ENCODE measurements at places on chromosomes 1 and 21.

DNA sequence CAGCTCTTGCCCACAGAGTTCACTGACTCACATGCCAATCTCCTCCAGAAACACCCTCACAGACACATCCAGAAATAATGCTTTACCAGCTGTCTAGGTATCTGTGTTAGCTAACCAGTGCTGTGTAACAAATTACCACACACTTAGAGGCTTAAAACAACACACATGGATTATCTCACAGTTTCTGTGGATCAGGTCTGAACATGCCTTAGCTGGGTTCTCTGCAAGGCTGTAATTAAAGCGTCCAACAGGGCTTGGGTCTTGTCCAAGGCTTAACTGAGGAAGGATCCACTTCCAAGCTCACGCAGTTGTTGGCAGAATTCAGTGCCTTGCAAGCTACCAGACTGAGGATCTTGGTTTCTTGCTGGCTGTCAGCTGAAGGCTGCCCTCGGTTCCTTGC is 92.5 kb upstream of the RGS4 start:
- no peak for DNase-seq

- no peak for DNase-seq
These were observed 2.4 kb downstream of the PLPP3 start for GRCh38 chr1:56576880-56577405.

DNA sequence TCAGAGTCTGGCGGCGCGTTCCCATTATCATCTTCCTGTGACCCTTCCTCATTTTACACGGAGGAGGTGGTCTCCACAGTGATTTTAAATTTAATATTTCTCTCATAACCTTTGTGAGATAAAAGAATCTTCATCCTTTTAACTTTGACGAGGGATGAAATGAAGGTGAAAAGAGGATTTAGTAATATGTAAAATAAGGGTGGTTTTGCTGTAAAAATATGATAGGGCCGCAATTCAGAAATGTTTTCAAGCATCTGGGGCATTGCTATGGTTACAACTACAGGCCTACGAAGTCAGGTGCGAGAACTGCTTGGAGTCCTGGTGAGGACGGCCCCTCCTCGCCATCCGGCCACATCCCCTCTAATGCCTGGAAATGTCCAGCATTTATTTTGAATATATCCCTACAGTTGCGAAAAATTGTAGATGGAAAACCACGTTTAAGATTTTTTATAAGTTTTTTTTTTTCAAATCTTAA is 422 bp upstream of the RSBN1 start:
- DNase-seq, result no peak

DNA sequence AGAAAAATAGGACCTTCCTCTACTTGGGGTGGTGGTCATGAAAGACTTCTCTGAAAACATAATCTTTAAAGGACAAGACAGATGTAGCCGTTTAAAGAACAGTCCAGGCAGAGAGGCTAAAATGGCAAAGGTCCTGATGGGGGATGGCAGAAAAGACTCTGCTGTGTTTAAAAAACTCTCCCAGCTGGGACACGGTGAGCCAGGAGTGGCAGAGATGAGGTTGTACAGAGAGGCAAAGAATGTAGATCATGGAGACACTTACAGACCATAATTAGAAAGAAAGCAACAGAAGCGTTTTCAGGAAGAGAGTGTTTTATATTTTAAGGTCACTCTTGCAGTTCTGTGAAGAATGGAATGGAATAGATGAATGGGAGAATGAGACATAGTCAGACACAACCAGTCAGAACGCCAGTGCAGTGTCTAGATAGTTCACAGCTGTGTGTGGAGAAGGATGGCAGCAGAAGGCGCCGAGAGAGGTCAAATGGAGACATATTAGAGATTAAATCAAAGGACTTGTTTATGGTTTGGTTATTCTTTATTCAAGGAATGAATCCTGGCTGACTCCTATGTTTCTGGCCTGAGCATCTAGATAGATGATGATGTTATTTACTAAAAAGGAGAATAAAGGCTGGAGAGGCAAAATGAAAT is 47.8 kb downstream of the USP24 start:
- DNase-seq, result no peak

- no peak for DNase-seq
These were observed 757 bp upstream of the SPSB1 start for GRCh38 chr1:9291914-9292360.

DNA sequence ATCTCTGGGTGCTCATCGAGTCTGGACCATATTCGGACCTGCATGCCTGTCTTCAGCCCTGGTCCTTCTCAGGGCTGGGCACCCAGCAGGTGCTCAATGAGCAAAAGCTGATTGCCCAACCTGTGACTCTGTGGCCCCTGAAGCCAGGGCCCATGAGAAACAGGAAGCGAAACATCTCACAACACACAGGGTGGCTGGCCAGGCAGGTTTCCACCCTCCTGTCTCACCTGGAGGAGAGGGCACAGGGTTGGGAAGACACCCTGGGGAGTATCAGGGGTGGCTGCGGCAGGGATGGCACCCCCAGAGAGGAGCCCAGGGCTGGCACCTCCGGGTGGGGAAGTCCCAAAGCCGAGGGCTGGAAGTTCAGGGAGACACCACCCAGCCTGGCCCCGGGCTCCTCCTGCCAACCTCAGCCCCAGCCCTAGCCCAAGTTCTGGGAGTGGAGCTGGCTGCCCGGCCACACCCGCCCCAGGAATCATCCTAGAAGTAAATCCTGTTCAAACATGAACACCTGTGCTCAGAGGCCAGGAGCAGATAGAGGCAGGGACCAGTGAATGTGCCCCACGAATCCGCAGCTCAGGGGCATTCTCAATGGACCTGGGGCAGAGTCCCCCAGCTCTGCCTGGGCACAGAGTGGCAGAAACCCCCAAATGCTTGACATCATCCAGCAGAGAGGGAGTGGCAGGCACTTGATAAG is 54.6 kb downstream of the RAP1GAP start:
- no peak for DNase-seq
